ENCODE measurements at places on chromosomes 5 and 9. TPM values are rescaled to one million over a fixed set of nuclear protein-coding genes. Genes with fewer than 3 reads are reported as not detected.
A peak's percentile ranks its signal among the peaks of the same experiment; 100 is the strongest.

GRCh38 chr5:15326932-15327331, 173.0 kb upstream of the FBXL7 start:
- DNase-seq: no peak

DNA sequence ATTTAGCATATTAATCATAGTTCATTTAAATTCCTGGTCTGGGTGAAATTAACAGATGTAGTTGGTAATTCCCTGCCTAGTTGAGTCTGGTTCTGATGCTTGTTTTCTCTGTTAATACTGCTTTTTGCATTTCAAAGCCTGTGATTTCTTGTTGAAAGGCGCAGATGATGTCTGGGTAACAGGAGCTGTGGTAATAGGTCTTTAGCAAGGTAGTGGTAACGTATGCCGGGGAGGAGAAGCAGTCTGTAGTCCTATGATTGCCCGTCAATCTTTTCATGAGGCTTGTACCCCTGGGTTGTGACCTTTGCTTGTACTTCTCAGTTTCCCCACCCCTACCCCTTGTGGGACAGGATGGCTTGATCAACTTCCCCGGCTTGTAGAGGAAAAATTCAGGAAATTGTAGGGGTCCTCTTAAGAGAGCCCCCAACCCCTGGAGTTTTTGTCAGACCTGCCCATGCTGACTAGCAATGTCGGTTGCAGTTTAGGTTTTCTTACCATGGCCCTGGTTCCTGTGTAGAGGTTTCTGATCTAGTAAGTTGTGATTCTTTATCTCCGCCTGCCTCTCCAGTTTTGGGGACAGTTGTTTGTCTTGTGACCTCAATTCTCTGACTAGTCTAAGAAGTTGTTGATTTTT, 55.4 kb downstream of the SPIN1 start:
- DNase-seq: no peak

DNA sequence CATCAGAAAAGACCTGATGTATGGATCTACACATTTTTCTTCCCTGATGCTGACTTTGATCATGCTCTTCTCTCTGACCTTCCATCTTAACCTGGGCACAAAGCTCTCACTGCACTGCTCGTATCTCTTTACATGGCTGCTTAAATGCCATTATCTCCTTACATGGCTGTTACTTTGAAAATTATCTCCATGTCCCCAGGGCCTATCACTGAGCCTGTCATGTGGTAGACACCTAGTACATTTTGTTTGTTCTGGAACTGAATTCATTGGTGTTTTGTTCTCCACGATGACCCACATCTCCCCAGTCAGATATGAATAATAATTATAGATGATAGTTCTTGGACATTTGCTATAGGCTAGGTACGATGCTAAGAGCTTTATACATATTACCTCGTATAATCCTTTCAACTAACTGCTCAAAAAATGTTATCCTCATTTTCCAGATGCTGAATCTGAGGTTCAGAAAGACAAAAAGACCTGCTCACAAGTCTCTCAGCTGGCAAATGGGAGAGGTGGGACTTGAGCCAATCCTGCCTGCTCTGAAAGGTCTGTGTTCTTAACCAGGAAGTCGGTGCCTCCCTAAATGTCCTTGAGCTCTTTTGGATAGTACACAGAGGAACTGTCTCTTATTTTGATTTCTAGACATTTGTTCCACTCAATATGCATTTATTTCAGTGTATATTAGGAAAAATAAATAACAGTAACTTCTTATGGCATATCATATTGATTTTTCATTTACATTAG, 9.8 kb upstream of the CPEB4 start:
- DNase-seq: no peak

DNA sequence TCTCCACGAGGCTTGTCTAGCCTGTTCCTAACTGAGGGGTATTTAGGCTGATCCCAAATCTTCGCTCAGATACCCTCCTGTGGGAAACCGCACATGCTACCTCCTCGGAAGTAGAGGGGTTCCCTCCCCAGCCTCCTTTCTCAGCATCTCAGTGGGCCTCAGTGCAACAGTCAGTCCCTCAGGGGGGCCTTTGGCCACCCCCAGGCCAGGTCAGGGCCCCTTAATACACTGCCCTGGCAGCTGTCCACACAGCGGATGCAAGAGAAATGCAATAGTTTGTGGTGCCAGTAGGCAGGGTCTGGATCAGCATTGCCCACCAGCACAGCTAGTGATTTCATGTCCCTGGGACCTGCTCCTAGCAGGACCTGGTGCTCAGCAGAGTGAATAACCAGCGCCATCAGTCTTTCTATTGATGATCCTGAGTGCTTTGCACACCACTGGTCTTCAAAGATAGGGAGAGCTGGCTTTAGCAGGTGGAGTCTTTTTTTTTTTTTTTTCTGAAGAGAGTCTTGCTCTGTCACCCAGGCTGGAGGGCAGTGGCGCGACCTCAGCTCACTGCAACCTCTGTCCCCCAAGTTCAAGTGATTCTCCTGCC, 7.5 kb downstream of the PLPP7 start:
- no peak for DNase-seq

DNA sequence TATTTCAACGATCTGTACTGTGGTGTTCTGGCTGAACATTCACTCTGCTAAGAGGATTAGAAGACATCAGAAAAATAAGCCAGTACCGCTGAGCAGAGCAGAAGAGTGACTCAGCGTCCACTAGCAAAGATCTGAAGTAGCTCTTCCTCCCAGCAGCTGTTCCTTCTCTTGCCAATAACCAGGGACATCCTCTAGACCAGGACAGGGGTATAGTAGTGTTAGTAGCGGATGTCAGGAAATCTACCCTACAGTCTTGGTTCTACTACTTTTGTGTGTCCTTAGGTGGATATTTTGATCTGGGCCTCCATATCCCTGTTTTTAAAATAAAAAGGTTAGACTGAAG, 103.6 kb downstream of the TSSK1B start:
- DNase-seq: peak; percentile 29

DNA sequence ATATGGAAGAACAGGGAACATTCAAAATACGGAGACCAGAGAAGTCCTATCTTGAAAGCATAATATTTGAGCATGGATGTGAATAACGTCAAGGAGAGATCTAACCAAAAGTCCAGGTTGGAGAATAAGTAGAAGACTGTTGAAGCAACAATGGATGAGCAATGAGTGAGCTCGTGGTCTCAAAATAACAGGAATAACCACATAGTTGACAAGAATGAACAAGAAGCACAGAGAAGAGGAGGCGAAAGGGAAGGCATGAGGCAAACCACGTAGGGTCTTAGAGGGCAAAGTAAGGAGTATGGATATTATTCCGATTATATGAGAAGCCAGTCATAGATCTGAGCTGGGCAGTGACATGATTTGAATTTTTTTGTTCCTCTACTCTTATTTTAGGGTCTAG, 710.2 kb downstream of the BRINP1 start:
- no peak for DNase-seq

- peak; percentile 14 for DNase-seq
Observed at GRCh38 chr5:116308391-116308790, 223.6 kb downstream of the COMMD10 start.

- no peak for DNase-seq
Observed at GRCh38 chr5:84059672-84060071, 325.0 kb downstream of the EDIL3 start.

- no peak for DNase-seq
Observed at GRCh38 chr5:170920196-170920595, 58.4 kb downstream of the RANBP17 start.

DNA sequence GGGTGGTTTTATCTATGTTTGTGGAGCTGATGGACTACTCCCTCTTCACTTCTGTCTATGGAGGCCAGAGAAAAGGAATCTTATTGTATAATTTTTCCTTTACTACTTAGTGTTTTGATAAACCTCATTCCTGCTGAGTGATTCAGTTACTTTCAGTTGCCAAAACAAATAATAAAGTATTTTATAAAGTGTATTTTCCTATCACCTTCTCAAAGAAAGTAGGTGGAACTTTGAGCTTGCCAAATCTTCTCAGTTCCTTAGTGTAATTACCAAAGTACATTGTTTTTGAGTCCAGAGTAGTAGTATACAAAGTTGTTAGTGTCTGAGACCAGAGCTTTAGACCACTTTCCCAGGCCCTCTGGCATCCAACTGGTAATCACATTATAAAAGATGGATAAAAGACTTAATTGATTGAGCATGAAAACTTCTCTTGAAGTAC, 13.5 kb downstream of the RABGAP1 start:
- DNase-seq: no peak

DNA sequence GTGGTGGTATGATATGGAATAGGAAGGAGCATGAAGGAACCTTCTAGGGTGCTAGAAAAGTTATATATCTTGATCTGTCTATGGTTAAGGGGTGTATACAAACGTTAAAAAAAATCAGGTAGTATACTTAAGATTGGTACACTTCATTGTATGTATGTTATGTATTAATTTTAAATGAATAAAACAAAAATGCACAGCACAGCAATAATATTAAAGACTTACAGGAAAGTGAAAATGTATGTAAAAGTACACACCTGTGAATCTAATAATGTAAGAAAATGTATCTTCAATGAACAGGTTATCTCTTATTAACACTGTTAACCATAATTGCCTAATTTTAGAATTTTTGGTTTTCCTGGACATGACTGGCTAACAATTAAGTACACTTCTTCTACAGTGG, 77.2 kb downstream of the HMGCR start:
- no peak for DNase-seq

- no peak for DNase-seq
Observed at GRCh38 chr9:86685556-86685955, 261.8 kb downstream of the GAS1 start.

- no peak for DNase-seq
Observed at GRCh38 chr9:89724659-89725058, 119.8 kb downstream of the GADD45G start.

DNA sequence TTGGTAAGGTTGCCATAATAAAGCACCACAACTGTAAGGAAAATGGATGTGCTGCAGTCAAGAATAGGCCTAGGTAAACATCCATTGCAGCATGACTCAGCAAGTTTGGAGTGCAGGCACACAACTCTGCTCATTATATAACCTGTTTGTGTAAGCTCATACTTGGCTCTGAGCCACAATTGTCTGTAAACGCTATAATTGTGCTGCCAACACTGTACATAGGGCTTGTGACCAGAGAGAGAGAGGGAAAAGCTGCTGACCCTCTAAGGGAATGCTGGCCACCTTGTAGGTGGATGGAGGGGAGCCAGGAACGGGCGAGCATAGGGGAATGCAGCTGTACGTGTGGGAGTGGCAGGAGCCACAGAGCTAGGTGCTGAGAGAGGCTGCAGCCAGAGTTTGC, 2186.5 kb upstream of the ACO1 start:
- DNase-seq: peak; percentile 1

- DNase-seq: peak; percentile 26
Observed at GRCh38 chr9:129640086-129640870, 1.7 kb downstream of the ASB6 start.

DNA sequence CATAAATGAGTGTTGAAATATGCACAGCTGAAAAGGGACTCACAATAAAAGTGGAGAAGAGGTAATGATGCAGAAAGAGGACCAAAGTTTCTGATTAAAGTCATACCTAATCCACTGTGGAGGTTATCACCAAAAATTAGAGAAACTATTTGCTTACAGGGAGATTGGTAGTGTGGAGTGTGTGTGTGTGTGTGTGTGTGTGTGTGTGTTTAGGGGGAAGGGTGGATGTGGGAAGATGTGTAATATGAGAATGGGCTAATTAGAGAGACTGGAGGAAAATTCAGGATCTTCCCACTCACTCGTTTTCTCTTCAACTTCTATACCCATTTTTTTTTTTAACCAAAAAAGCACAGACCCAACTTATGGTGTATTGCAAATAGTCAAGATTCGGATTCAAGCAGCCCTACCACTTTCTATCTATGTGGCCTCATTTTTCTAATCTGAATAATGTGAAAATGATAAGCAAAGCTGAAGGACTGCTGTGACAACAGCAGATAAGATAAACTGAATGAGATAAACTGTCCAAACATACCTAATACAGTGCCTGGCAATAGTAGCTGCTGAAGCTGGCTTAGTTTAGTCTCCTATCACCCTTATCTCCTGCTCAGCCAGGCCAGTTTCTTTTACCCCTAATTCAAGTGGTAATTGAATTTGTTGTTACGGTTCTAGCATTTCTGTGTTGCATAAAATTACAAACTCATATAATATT, 501.1 kb downstream of the KDM4C start:
- no peak for DNase-seq

GRCh38 chr5:126636956-126637355, 36.2 kb downstream of the PHAX start:
- DNase-seq: no peak

DNA sequence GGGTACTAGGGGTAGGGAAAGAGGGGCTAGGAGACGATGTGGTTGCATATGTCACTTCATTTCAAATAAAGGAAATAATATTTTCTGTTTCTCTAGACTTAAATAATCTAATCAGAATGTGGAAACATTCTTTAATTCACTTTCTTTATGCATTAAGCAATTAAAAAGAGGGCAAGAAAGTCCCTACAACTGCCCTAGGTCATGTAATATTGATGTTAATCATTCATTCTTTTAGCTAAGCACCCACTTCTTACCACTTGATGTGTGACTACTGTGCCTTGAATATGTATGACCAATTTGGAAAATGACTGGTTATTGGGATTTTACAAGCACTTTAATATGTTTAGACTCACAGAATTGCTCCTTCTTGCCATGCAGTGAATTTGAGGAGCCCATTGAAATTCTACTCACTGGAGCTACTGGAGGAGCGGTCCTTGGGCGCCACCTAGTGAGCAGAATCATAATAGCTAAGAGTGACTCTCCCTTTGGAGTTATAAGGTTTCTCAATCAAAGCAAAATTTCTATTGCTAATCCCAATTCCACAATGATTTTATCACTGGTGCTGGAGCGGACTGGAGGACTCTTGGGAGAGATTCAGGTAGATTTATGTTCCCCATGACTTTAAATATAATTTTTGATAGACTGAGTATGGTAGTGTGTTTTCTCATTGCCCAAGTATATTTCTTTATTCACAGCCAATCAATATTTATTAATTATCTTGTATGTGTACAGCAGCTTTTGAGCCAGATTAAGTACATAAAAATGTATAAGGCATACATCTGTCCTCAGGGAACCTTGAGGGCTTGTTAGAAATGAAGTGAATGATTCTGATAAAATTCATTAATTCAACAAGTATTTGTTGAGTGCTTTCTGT, 225.1 kb downstream of the ADGRV1 start:
- peak; percentile 31 for DNase-seq

- no peak for DNase-seq
Observed at GRCh38 chr5:133319905-133320520, 268.2 kb downstream of the HSPA4 start.

GRCh38 chr9:122819791-122820489, 8.4 kb downstream of the PDCL start:
- peak; percentile 29 for DNase-seq

Gene BARHL1
- not detected for total RNA-seq

Gene CATSPER3
- 0.13 TPM for total RNA-seq

Gene SPATA31A3
- not detected for total RNA-seq

Gene F2RL2
- 0.25 TPM for total RNA-seq

Gene CERCAM
- total RNA-seq: 17.5 TPM

Gene SLC25A51
- total RNA-seq: 66.1 TPM

Gene KIF4B
- 0.26 TPM for total RNA-seq

Gene TAF11L4
- total RNA-seq: not detected

Gene INSL6
- not detected for total RNA-seq

Gene CDKN2A
- total RNA-seq: 4.2 TPM

Gene LCNL1
- not detected for total RNA-seq

Gene EPB41L4B
- total RNA-seq: 0.51 TPM

Gene CACNA1B
- under 0.01 TPM for total RNA-seq
